ENCODE measurements at places on chromosomes 1 and 21.

GRCh38 chr1:207321790-207322645 is 540 bp downstream of the CD55 start:
- no peak for DNase-seq

DNA sequence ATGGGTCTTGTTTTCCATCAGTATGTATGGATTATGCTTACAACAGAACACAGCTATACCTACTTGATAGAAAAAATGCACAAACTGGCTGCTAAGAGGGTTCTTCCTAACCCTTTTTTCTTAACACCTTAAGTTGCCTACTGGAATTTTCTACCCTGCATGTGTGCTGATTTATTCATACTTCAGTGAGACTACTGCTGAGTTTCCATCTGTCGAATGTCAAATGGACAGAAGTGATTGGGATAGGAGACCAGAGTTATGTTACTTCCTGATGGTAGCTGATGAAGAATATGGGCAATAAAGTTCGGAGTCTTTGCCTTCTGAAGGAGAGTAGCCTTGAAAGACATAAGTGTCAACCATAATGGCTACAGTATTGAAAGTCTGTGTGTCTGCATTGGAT is 6.5 kb upstream of the DNM3 start:
- no peak for DNase-seq

DNA sequence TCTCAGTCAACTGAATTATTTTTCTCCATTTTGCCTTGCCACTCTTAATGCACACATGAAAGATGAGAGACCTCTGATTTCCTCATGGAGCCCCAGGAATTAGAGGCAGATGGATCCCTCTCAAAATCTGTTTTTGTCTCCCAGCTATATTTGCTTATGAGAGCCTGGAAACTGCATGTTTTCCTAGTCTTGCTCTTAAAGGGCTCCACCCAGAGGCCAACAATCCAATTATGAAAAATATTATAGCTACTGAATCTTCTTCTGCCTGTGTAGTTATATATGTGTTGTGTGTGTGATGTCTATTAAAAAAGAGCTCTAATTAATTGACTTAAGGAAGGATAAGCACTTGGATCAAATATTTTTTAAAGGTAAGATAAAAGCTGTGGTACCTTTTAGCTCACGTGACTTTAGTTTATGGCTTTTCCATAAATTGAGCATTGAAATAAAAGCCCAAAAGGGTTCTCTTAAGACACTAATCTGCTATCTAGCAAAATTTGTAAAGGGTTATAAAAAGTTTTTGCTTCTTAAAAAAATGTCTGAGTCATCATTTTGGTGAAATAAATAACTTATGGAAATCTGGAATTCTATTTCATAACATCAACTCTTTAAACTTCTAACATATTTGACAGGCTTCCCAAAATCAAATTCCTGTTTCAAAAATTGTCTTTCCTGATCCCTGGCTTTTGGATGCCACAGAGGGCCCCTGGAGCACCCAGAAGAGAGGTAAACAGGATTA is 31.2 kb upstream of the TSPEAR start:
- DNase-seq: no peak

DNA sequence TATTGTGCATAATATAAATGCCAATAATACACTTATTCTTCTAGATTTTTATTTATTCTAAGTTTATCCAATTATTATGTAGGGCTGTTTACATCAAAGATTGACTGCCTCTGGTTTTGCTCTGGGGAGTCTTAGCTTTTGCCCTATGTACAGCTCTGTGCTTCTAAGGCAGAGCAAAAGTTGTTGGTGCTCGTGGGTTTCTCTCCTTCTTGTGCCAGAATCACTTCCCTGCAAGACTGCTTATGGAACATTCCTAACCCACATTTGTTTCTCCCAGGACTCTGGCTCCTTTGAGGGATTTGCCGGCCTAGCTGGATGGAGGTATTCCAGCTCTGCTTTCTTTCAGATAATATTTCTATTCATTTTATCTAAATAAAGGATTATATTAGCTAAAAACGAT is 849.1 kb downstream of the USP25 start:
- no peak for DNase-seq

DNA sequence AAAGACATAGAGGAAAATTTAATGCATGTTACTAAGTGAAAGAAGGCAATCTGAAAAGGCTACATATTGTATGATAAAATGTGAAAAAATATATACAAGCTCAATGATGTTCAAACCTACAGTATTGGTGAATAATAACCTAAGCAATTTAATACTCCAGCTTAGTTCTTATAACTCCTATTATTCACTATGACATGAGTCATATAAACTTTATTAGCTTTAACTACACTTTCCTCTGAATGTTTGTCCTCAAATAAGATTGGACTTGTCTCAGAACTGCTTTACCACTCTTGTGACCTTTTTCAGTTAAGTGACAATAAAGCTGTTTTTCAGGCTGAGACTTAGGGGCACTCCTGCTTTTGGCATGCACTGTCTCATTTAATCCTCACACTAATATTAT is 50.9 kb downstream of the CNST start:
- DNase-seq: no peak

GRCh38 chr1:19138331-19138730 is 71.7 kb downstream of the UBR4 start:
- DNase-seq: no peak

DNA sequence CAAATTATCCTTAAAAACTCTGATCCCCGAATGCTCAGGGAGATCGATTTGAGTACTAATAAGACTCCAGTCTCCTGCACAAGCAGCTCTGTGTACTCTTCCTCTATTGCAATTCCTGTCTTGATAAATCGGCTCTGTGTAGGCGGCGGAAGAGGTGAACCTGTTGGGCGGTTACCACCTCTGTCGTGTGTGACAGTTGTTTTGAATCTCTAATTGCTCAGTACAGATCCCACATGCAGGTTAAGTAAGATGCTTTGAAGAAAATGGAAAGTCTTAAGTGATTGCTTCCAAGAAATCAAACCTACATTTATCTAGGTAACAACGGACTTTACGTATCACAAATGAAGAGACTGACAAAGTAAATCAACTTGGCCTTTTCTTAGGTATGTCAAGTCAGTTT is 35.5 kb downstream of the COA6 start:
- no peak for DNase-seq

- DNase-seq: no peak
Measured at GRCh38 chr1:54047384-54048305, 5.4 kb downstream of the TMEM59 start.

- no peak for DNase-seq
Measured at GRCh38 chr1:61825393-61825792, 83.1 kb downstream of the PATJ start.

GRCh38 chr1:180154325-180155181 is at the start of gene QSOX1:
Gene QSOX1 (plus strand): TSS chr1:180154869. CDS start chr1:180154908, 39 bp downstream.
- peak; percentile 99 for DNase-seq

- no peak for DNase-seq
Measured at GRCh38 chr1:54275349-54275748, 75.4 kb downstream of the MRPL37 start.

DNA sequence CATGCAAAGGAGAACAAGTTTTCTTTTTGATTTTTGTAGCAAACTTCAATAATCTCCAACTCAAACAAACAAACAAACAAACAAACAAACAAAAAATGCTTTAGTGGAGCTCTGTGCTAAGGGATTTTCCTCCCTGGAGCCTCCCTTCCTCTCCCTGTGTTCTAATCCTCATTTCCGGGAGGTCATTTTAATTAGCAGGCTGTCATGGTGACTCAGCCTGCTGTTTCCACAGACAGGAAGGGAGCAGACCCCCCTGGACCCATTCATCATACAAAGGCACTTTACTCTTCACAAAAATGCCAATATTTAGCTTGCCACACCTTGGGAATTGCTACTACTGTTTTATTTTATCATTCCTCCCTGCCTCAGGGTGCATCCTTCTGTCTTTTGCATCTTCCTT is 61.0 kb upstream of the SPATA6 start:
- DNase-seq: no peak

GRCh38 chr1:155327981-155328380 is 7.3 kb downstream of the RUSC1 start:
- no peak for DNase-seq

GRCh38 chr21:15449556-15449955 is 280.2 kb upstream of the USP25 start:
- no peak for DNase-seq

DNA sequence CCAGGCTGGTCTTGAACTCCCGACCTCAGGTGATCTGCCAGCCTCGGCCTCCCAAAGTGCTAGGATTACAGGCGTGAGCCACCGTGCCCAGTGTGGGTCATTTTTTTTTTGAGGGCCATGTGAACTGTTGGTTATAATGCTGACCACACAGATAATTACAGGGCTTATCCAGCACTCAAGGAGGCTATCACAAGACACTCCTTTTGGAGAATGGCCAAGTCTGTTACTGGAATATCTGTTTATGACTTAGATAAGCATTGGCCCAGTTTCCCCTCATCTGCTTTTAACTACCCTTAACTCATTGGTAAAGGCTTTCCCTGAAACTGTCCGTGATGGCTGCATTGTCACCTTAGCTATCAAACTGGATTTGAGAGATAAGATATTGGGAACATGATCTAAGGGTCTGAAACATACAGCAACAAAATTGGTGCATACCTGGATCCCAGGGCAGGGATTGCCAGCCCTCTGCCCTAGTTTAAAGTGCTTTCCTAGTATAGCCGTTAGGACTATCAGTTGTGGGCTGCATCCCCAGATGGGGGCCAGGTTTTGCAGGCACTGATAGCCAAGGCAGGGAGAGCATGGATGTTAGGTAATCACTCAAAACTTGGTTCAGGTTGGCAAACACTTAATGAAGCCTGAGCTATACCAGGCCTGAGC is 15.6 kb downstream of the SZT2 start:
- no peak for DNase-seq

- no peak for DNase-seq
Measured at GRCh38 chr1:55823541-55824250, 608.5 kb upstream of the USP24 start.

DNA sequence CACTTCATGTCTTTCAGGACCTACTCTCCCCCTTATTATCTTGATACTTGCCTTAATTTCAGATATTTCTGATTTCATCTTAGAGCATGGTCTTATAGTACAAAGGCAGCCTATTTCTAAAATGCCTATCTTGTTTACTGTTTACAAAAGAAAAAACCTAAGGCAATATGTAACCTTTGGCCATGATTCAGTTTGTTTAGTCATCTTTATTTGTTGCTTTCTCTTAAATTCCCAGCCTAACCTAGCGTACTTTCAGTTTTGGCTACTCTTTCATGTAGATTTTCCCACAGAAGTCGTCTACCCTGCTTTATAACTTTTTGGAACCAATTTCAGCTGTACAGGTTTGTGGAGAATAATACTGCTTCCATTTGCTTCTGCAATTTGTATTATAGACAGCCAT is 81.8 kb downstream of the KIF1B start:
- DNase-seq: no peak

- DNase-seq: no peak
Measured at GRCh38 chr21:31489726-31490125, 145.7 kb upstream of the TIAM1 start.

DNA sequence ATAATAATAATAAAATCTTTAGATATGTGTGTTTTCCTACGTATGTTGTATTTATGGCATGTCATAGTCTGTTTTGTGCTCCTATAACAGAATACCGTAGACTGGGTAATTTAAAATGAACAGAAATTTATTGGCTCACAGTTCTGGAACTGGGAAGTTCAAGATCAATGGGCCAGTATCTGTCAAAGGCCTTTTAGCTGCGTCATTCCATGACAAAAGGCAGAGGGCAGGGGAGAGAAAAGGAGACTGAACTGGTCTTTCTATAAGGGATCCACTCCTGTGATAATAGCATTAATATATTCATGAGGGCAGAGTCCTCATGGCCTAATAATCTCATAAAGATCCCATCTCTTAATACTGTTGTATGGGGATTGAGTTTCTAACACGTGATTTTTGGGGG is 7.1 kb upstream of the SFT2D2 start:
- no peak for DNase-seq

GRCh38 chr1:205017766-205018165 is 25.2 kb upstream of the CNTN2 start:
- no peak for DNase-seq

- no peak for DNase-seq
Measured at GRCh38 chr1:119653839-119654170, 5.7 kb upstream of the ZNF697 start.

DNA sequence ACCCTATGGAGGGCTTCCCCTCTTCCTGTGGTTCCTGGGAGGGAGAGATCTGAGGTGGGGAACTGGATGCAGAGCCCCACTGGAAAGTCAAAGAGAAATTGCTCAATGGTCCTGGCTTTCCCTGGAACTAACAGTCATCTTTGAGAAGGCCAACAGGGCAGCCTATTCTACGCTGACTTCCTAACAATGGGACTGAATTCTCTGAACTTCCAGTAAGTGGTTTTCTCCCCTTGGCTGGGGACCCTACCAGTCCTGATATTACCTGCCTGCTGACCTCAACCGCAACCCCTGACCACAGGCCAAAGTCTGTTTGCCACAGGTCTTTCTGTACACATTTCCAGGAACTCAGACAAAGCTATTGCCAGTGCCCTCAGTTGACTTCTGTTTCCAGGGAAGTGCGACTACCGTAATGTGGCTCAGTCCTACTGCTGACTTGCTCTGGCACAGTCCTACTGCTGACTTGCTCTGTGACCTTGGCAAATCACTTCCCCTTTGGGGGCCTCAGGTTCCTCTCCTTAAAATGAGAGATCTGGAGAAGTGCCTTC is 55.3 kb downstream of the C8B start:
- DNase-seq: no peak

- DNase-seq: no peak
Measured at GRCh38 chr1:207804721-207805468, 53.0 kb downstream of the CD46 start.

GRCh38 chr1:8571200-8571984 is 246.0 kb downstream of the RERE start:
- no peak for DNase-seq

DNA sequence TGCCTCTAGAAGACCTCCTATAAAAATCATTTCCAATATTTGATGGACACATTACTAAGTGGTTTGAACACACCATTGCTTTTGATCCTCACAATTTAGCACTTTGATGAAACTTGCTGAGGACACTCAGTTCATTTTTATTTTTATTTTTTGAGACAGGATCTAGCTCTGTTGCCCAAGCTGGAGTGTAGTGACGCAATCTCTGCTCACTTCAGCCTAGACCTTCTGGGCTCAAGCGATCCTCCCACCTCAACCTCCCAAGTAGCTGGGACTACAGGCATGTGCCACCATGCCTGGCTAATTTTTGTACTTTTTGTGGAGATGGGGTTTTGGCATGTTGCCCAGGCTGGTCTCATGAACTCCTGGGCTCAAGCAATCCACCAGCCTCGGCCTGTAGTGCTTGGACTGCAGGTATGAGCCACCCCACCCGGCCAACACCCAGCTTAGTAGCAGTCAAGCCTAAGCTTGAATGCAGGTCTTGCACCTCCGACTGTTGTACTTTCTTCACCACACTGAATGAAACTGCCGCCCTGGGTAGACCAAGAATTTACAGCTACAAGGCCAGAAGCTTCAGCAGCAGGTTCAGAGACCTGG is 24.8 kb upstream of the ATP2B4 start:
- no peak for DNase-seq

DNA sequence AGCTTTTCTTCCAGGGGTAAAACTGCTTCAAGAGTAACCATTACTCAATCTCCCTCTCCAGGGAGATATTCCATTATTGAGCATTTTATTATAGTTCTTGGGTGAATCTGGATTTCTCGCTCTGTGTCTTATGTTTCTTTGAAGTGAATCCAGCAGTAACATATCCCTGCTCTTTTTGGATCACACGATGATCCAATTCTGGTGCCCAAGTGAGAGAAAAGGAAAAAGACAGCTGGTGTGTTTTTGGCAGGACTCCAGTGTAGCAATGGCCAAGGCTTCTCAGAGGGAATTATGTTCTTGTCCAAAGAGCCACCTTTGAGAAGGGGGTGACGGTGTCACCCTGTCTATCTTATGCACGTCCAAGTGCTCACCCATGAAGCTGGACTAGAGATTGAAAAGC is 140.3 kb upstream of the ERRFI1 start:
- no peak for DNase-seq

GRCh38 chr1:47324682-47325081 is 8.9 kb upstream of the CMPK1 start:
- no peak for DNase-seq

Measured in HEK293T (cell line).